NCI-H187 treated with DMSO at 0.1 percent for 48 hours (cell line): ENCODE measurements at places on chromosomes 4 and X.

DNA sequence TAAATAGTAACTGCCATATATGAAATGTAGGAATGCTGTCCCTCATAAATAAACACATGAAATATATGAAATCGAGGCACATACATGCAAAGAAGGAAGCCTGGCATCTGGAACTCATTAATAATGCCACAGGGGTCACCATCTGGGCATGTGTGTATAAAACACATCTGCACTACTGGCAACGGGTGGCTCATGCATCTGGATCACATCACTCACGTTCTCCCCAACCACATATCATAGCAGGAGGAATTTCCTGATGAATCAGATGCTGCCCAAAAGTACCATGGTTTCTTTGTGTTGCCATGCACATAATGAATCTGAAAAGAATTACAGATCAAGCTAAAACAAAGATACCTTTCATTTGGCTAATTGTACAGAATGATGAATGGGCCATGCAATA lies 28.6 kb downstream of the RNF175 start:
- DNase-seq = no peak

- DNase-seq = no peak
Measured at GRCh38 chr4:52574036-52574435, 85.1 kb downstream of the USP46 start.

- DNase-seq = no peak
Measured at GRCh38 chr4:175658661-175659060, 153.4 kb downstream of the GPM6A start.

DNA sequence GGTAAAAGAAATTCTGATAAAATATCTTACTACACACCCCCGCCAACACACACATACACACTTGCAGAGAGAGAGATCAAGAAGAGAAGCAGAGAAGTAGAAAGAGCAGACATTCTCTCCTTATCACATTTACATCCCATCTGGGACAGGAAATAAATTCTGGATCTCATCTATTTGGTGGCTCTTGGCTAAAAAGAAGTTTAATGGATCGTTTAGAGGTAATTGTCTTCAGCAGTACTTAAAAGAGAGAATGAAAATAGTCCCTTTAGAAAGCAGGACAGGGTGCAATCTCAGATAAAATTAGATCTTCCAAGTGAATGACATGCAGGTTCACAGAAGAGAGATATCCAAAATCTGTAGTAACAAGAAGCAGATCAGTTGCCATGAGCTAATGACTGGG lies 1392.5 kb downstream of the RAPGEF2 start:
- DNase-seq = no peak

GRCh38 chrX:12497832-12498591 lies 293.2 kb upstream of the PRPS2 start:
- no peak for DNase-seq

DNA sequence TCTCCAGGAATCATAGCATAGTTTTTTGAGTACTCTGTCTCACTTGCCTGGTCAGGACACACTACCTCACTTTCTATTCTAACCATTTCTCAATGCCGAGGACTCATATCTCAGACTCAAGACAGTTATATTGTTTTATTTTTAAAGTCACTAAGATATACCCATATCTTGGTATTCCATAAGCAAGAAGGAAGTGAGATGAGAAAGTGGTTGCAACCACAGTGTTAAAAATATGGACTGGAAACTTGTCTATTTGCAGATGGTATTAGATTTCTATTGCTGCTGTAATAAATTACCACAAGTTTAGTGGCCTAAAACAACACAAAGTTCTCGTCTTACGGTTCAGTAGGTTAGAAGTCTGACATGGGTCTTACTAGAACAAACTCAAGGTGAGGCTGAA lies 344.8 kb upstream of the MAGEB2 start:
- DNase-seq = no peak

DNA sequence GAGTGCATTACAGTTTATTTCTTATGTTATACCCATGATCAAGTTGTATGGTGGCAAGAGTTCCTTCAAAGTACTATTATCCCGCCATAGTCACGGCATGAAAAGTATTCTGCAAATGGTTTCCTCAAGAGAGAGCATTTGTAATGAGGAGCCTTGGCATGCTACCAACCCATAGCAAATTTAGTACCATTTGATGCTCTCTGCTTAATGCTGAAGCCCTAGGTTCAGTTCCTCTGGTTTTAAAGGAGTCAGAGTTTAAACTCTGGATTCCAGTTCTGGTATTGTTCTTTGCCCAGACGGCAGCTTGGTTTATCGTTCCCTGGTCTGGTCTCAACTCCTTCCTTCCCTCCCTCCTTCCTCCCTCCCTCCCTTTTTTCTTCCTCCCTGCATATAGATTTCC lies 371.3 kb downstream of the BMPR1B start:
- no peak for DNase-seq

DNA sequence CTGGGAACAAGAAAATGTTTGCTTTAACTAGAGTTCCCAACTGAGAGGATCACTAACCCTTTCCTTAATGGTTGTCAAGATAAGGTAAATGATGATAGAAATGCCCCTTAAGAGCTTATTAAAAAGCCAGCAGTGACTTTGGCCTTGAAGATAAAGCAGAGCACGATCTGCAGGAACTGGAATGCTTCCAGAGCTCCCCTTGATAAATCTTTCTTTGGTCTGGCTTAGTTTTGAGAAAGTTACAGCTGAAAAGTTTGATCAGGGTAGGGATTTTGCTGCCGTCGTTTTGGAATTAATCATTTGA lies 64.0 kb downstream of the PTTG2 start:
- no peak for DNase-seq

GRCh38 chr4:20347531-20347930 lies 95.8 kb downstream of the SLIT2 start:
- no peak for DNase-seq

- DNase-seq = no peak
Measured at GRCh38 chr4:53515076-53515475, 76.2 kb downstream of the LNX1 start.

- DNase-seq = no peak
Measured at GRCh38 chr4:100907465-100908454, 389.9 kb upstream of the EMCN start.

- DNase-seq = no peak
Measured at GRCh38 chr4:653080-653821, 20.8 kb downstream of the ATP5ME start.

- no peak for DNase-seq
Measured at GRCh38 chrX:70998411-70999027, 67.6 kb upstream of the SLC7A3 start.

- no peak for DNase-seq
Measured at GRCh38 chr4:2650276-2650675, 105.9 kb downstream of the TNIP2 start.

GRCh38 chr4:148515248-148515647 lies 73.0 kb upstream of the NR3C2 start:
- no peak for DNase-seq

- no peak for DNase-seq
Measured at GRCh38 chrX:119389871-119390501, 9.2 kb upstream of the SLC25A43 start.

GRCh38 chrX:11437642-11438379 lies 144.6 kb downstream of the AMELX start:
- DNase-seq = no peak

DNA sequence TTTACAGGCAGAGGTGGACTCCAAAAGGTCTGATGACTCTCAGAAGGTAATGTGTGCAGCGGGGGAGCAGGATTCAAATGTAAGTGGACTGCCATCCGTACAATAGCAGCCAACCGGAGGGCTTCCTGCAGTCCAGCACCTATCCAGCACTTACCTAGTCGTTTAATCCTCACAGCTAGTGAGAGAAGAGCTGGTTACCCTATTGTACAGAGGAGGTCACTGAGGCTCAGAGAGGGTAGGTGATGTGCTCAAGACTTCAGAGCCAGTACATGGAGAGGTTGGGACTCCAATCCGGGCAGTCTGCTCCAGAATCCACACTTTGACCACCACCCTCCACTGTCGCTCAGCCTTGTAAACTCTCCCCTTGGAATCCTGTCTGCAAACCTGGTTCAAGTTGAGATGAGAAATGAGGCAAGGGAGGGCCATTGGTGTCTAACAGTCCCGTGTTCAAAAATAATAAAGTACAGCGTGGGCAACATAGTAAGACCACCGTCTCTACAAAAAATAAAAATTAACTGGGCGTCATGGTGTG lies 22.5 kb upstream of the JAKMIP1 start:
- no peak for DNase-seq

DNA sequence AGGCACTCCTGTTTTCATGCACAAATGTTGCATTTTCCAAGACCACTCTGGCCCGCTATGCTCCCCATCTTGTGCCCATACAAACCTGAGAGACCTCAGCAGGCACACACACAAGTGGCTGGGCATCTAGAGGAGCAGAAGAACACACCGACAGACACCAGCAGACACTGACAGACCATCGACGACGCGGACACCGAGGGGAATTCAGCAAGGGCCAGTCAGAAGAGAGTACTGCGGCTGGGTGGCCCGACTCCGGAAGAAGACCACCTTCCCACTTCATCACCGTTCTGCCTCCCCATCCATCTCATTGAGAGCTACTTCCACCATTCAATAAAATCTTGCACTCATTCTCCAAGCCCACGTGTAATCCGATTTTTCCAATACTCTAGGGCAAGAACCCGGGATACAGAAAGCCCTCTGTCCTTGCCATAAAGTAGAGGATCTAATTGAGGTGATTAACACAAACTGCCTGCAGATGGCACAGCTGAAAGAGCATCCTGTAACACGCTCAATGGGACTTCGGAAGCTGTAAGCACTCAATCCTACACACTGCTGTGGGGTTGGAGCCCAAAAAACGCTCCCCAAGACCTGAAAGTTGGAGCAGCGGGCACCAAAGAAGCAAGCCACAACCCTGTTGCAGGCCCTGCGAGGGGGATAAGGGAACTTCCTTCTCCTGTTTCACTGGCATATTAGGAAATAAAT lies 780.9 kb downstream of the ARAP2 start:
- no peak for DNase-seq

DNA sequence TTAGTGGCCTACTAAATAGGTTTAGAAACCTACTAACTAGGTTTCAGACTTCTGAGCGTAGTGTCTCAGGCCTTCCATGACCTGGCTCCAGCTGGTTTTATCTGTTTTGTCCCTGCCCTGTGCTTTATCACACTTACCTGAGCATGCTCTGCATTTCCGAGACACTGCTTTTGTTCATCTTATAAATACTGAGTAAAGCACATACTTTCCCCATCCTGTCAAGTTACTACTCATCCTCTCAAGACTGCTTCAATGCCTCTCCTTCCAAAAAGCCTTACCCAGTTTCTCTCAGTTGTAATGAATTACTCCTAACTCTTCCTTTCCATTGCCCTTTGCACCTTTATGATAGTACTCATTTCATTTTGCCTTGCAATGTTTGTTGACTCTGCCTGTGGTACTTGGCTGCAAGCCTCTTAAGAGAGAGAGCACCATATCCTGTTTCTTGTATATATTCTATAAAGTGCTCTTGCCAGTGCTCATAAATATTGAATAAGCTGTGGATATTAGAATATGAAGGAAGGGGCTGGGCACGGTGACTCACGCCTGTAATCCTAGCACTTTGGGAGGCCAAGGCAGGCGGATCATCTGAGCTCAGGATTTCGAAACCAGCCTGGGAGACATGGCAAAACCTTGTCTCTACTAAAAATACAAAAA lies 34.4 kb downstream of the SLAIN2 start:
- DNase-seq = peak; percentile 82

- DNase-seq = no peak
Measured at GRCh38 chrX:13684361-13684760, 4.6 kb upstream of the RAB9A start.

DNA sequence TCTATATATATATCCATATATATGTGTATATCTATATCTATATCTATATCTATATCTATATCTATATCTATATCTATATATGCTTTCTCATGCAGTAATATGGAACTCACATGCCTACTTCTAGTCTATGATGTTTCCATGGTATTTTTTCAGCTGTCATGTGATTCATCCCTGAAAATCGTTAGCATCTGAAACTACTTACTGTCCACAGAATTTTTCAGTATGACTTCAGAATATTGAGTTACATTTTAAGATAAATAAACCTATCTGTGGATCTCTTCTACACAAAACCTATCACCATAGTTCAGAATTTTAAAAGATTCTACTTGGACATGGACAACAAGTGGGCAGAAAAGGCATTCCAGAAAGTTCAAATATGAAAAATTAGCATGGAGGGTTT lies 855.1 kb upstream of the INTU start:
- no peak for DNase-seq

DNA sequence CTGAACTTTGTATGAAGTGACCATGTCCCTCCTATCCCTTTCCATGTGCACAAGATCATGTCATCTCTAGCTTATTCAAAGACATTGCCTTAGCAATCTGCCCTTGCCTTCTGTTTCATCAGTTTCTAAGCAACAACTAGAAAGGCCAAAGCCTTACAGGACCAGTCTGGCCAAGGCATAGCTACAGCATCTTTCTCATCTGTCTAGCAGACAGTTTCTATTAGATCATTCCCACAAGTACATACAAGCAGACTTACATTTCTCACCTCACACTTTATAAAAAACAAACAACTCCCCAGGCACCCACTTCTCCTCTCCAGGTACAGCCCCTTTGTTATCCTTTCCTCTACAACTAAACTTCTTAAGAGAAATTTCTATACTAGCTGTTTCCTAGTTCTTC lies 188.7 kb upstream of the AADAT start:
- no peak for DNase-seq

DNA sequence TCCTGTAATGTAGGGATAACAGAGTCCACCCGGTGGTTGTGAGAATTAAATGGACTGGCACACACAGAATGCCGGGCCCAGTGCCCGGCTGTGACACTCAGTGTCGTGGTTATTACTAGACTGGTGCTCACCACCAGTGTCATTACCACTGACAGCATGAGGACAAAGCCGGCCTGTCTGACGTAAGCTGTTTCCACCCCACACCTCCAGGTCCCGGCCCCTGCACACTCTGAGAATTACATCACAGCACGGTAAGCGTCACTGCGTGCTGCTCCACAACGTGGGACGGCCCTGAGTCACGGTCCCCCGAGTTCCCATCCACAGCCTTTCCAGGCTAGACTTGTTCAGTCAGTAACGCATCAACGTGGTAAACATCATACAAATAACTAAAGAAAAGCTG lies 22.9 kb downstream of the FAT1 start:
- DNase-seq = no peak

DNA sequence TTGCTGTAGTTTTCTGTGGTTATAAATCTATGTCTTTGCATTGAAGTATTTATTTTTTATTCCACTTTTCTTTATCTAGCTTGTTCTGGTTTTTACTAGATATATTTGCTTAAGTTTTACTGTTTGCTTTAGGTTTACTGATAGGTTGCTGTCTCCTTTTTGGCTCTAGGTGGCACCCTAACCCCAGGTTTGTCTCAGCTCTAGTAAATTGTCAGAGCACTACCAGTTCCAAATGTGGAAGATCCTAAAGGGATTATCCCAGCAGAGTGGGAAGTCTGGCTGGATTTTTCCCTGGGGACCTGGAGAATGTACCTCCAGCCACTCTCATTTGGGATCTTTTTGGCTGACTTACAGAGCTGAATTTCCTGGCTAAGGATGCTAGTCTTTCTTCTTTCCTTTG lies 106.1 kb downstream of the PBDC1 start:
- no peak for DNase-seq
